ENCODE measurements at places on chromosomes 2 and 18.

GRCh38 chr2:214265991-214266489 lies 144.8 kb upstream of the VWC2L start:
- no peak for DNase-seq

DNA sequence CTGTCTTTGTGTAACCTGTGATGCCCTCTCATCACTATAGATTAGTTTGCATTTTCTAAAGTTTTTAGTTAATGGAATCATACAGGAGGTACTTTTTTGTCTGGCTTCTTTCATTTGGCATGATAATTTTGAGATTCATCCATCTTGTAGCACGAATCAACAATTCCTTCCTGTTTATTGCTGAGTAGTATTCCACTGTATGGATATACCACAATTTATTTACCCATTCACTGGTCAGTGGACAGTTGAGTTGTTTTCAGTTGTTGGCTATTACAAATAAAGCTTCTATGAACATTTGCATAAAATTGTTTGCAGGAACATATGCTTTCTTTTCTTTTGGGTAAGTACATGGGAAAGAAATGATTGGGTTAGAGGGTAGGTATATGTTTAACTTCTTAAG lies 40.1 kb upstream of the ZNF396 start:
- no peak for DNase-seq

DNA sequence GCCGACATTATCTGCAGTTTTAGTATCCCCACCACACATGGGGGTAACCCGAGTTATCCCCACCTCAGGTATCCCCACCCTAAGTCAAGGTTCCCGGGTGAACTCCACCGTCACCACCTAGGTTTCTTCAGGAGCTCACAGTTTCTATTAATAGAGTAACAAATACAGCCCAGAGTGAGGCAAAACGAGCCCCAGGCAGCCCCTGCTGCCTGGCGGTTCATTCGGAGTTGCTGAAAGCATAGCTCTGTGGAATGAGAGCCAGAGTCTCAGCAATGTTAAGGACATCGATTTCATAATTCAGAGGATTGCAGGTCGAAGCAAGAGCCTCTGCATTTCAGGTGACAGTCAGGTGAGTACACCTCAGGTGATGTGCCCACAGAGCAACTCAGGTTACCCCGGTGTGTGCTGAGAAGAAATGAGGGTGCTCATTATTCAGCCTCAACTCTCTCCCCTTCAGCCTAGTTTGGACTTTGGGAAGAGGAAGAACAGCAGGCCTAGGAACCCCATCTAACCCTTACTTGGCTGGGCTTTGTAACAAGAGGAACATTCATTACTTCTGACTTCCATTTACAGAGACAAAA lies 10.7 kb downstream of the SATB2 start:
- no peak for DNase-seq

GRCh38 chr2:37295469-37296073 lies 29.1 kb downstream of the PRKD3 start:
- DNase-seq: no peak

- no peak for DNase-seq
Observed at GRCh38 chr18:8526332-8526731, 82.9 kb upstream of the RAB12 start.

DNA sequence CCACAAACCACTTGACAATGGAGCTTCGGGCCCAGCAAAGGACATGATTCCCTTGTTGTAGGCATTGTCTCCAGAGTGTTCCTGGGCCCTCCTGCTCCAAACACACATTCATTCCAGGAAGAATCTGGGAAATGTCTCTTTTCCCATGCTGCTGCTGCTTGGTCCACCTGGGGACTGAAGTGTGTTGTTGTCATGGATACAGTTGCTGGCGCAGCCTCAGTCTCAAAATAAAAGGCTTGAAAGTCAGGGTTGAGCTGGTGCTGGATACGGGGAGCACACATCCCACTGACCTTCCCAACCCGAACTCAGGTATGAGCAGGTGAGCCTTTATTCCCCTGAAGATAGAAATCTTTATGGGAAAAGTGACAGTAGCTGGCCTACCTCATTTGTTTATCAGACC lies 30.6 kb upstream of the SPP2 start:
- DNase-seq: no peak

DNA sequence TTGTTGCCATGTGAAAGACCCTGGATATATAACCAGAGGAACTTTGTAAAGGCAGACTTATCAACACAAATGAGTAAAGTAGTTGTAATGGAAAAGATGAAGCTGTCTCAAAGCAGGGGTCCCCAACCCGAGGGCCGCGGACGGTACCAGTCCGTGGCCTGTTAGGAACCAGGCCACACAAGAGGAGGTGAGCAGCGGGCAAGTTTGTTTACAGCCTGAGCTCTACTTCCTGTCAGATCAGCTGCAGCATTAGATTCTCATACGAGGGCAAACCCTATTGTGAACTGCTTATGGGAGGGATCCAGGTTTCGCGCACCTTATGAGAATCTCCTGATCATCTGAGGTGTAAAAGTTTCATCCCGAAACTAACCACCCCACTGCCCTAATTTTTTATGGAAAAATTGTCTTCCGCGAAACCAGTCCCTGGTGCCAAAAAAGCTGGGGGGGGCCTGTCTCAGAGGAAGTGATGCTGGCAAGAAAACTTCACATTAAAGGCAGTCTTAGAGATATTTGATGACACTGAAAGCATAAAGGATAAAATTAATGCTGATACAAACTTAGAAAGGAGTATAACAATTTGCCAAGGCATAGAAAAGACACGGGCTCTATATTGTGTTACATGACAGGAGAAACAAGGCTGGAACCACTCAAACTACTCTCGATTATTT lies 57.5 kb upstream of the MSTN start:
- DNase-seq: no peak

GRCh38 chr18:22324191-22325131 lies 93.3 kb downstream of the CTAGE1 start:
- no peak for DNase-seq

All from activated CD8-positive, alpha-beta memory T cell treated with anti-CD3 and anti-CD28 coated beads for 1 hour (primary cell).